ENCODE measurements at places on chromosomes 4 and X. TPM values are rescaled to one million over a fixed set of nuclear protein-coding genes. Genes with fewer than 3 reads are reported as not detected.

Gene GPM6B
- not detected for polyA plus RNA-seq

Gene UGT2B10
- polyA plus RNA-seq: 0.12 TPM

Gene INTS6L
- polyA plus RNA-seq: 0.30 TPM

Gene SNCA
- not detected for polyA plus RNA-seq

Gene NXF2
- polyA plus RNA-seq: not detected

Gene MID2
- polyA plus RNA-seq: 4.6 TPM

Gene DRP2
- 0.36 TPM for polyA plus RNA-seq

Gene TLR7
- not detected for polyA plus RNA-seq

Gene ALAS2
- not detected for polyA plus RNA-seq

Gene CA5B
- polyA plus RNA-seq: 2.7 TPM

Gene ARMCX6
- 34.6 TPM for polyA plus RNA-seq

Gene SMARCA1
- 71.8 TPM for polyA plus RNA-seq

All from A549 (cell line).